ENCODE measurements at places on chromosomes 5 and 9.
A peak's percentile ranks its signal among the peaks of the same experiment; 100 is the strongest.

- DNase-seq = no peak
Measured at GRCh38 chr5:162268694-162269481, 201.3 kb downstream of the GABRG2 start.

- no peak for DNase-seq
Measured at GRCh38 chr5:73728493-73729273, 102.7 kb downstream of the ARHGEF28 start.

DNA sequence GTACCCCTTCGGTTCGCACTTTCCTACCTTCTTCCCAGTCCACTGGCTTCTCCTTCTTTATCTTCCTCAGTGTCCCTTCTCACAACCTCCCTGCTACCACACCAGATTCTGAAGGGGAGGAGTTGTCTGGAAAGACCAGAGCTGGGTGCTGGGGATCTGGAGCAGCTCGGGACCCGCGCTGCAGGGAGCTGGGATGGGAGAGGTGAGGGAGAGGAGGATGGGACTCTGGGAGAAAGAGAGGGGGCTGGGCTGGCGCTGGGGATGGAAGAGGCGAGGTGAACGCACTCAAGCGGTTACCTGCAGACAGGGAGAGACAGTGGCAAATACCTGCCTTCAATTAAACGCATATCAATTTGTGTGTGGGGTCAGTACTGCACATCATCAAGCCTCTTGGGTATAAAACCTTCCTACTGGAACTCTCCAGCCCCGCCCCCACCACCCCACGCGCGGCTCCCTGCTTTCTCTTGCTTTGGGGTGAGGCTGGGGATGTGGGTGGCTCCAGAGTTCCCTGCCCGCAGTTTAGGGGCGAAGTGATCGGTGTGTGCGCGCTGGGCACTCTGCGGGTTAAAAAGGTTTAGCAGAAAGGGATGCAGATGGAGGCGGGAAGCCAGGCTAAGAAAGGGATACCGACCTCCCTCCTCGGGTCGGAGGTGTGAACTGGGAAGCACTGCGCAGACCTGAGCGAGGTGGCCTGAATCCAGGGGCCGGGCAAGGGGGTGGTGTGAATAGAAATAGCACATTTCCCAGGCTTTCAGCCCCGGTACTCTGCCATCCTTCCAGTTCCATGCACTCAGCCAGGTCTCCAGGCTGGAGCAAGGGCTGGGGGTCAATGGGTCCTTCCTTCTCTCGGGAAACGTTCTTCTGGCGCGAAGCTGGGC is 977 bp upstream of the PAM start:
- no peak for DNase-seq

- DNase-seq = peak; percentile 70
Measured at GRCh38 chr5:139458580-139459407, 3.7 kb downstream of the ECSCR start.

- DNase-seq = no peak
Measured at GRCh38 chr9:70830618-70831017, 290.8 kb downstream of the TRPM3 start.

DNA sequence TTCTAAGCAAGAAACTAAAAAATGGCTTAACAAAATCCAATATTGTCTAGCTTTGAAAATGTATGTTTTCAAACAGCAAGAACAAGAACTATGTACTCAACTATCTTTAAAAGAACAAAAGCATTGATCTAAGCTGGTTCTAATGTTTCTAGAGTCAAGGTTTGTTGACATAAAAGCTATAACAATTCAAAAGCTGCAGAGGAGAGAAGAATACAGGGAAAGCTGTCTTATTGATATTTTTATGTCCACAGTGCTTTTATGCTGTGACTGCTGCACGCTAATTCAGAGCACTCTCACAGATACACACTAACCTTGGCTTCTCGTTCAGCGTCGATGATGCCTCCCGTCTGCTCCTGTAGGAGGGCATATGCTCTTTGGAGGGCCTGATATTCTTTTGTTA is 129.5 kb upstream of the DPYSL3 start:
- DNase-seq = no peak

DNA sequence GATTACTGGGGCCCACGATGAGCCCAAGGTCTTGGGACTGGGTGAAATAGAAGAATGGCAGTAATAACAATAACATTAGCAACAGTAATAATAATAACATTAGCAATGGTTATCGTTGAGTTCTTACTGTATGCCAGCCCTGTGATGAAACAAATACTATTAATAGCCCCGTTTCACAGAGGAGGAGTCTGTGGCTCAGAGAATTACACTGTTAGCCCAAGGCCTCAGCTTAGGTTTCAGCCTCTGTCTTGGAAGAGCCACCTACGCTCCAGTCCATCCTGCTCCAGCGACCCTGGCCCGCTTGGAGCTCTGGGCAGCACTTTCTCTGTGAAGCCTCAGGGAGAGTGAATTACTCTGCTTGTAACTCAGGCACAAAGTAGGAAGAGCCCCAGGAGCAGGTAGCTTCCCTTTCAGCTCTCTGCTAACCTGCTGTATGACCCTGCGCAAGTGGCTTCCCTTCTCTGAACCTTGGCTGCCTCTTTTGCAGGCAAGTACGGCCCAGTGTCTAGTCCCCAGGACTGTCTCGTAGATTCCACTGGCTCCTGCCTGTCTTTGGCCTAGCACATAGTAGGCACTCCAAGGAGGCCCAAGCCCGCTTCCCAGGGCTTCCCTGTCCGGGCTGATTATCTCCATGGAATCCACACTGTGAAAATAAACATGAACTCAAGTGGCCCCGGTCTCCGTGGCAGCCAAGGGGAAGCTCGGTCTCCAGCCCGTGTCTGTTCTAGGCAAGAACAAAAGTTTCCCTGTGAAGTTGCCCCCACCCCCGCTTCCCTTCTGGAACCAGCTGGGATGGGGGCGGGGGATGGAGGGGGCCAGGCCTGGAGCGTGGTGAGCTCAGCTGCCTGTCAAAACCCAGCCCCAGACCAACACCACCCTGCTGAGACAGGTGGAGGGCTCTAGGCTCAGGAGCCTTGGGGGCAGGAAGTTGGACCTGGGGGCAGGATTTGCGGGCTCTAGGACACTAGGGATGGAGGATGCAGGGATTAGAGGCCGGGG is 26.2 kb upstream of the LMX1B start:
- DNase-seq = peak; percentile 71

DNA sequence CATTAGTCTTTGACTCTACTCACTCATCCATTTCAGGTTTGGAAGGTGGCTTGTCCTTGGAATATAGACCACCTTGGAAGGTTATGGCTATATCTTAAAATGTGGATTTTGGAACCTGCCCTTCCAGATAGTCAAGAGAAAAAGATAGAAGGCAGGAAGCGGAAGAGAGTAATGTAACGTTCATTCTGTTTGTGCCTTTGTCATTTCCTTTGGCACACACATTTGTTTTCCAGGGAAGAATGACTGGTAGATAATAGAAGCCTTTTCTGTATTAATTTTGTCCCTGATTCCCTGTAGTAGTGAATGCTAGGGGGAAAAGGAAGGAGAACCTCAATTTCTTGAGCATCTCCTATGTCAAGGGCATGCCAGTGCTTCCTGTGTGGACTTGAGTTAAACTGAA is 54.7 kb downstream of the PPIC start:
- no peak for DNase-seq

DNA sequence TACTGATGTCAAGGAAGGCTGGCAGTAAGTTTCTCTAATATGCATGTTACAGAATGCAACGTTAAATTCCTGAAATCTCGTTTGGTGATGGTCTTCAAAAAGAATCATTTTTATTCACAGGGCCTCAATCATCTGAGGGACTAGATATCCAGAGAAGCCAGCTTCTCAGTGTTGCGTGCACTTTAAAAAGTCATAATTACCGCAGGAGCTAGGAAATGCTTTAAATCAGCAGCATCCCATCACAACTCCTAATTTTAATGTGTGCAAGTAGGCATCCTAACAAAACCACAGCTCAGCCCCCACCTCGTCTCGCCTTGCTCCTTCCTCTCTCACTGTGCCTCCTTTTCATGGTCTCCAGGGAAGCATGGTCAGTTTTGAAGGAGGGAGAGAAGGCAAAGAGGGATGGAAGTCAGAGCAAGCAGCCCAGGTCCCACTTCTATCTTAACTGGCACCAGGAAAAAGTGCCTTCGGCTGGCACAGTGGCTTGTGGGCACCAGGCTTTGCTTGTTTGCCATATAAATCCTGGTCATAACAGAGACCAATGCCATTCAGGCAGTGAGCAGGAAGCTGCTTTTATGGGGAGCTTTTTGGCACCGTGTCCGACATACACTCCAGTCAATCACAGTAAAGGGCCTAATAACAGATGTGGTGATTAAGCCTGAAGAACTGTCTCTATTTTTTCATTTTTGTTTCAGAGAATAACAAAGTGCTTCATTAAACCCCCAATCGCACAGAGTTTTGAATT is 21.4 kb downstream of the MEGF10 start:
- no peak for DNase-seq

DNA sequence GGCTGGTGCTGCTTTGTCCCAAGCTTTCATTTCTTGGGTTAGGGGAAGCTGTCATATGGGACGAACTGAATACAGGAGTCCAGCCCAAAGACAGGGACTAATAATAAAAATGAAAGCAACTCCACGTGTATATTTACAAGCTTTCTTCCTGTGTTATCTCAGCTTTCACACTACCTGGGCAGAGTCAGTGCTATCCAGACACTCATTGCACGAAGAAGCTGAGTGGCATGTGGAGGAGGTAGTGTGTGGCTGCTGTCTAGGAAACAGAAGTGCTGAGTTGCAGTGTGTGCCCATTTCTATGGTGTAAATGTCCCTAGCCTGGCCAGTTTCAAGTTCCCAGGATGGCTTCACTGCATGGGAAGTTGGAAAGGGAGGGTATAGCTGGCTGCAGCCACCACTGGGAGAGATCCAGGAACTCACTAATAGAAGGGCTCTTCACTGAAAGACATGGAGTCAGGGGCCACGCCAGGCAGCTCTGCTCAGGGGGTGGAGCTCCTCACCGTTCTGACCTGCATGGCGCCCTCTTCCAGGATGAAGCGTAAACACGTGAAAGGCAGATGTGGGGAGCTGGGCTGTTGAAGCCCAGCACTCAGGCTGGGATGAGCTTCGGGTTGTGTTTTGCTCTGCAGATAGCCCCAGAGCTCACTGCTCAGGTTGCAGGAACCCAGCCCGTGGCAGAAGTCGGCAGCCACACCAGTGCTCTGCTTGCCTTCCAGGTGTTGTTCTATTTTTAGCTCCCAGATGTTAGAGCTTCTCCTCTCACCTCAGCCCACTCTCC is 116.9 kb downstream of the IRX2 start:
- no peak for DNase-seq

DNA sequence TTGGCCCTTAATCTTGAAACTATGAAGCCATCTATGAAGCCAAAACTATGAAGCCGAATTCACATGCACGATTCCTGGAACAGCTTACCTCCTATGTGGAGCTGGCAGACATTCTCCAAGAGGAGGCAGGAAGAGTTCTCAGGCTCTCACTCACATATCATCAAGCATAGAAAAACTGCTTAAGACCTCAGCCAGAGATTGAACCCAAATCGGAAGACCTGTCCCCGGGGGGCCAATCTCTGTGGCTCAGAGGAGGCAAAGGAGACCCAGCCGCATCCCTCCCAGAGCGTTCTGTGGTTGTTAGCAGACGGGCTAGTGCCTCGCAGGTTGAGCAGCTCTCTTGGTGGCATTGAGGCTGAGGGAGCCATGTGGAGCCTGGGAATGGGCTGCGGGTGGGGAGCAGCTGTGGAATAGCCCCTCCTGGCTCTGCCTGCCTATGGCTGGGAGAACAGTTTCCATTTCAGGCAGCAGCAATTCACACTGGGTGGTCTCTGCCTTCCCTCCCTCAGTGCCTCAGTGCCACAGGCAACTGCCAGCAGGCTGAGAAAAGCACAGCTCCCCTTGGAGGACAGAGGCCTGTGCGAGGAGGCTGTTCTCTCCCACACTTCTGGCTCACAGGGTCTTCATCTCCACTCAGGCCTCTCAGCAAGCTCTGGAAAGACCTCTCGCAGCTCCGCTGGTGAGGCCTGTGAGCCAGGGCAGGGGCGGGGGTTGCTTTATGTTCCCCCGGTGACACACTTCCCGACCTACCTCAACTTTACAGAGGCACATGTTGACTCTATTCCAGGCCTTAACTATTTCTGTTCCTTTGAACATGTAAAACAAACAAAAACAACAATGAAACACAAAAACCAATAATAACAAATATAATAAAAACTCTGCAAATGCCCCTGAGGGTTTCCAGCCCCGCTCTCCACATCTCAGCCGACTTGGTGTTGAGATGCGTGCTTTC is 17.4 kb upstream of the TMEM174 start:
- no peak for DNase-seq

DNA sequence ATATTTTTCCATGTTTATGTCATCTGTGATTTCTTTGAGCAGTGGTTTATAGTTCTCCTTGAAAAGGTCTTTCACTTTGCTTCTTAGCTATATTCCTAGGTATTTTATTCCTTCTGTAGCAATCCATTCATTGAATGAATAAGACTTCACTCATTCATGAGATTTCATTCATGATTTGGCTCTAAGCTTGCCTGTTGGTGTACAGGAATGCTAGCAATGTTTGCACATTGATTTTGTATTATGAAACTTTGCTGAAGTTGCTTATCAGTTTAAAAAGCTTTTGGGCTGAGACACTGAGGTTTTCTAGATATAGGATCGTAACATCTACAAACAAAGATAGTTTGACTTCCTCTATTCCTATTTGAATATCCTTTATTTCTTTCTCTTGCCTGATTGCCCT is 15.9 kb downstream of the RLN2 start:
- no peak for DNase-seq
